OCI-LY7 (cell line): ENCODE measurements at places on chromosomes 6 and 20.

GRCh38 chr20:40322941-40323340, 366.1 kb downstream of the MAFB start:
- DNase-seq = no peak

DNA sequence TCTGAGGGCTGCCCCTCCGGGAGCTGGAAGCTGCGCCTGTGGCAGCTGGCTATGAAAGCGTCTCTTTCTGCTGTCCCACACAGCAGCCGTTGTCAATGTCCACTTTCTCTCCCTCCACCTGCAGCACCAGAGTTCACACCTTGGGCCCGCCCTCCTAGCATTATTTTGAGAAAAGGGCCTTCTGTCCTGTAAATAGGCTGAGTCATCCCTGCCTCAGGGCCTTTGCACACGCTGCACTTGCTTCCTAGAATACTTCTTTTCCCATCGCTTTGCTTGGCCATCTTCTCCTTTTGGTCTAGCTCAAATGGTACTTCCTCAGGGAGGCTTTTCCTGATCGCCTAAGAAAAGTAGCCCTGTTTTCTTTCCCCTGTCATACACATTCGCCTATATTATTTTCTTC, 69.3 kb upstream of the ZNFX1 start:
- no peak for DNase-seq

DNA sequence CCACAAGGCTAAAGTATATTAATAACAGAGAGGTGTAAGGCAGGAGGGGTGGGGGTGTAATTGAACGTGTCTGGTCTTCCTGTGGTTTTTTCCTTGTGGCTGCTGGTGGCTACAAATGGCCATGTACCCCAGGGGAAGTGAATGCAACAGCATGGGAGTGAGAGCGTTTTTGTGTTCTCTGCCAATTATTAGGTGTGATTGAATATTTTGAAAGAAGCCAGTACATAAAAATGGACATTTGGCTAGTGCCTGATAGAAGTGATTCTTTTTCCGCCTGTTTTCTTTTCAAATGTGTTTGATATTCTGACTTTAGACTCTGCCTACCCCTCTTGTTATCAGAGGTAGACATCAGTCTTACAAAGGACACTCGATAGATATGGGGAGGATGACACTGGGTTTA, 141.3 kb downstream of the PRL start:
- DNase-seq = no peak

GRCh38 chr6:144248476-144249301, 36.4 kb upstream of the UTRN start:
- no peak for DNase-seq

- no peak for DNase-seq
These were observed 241.4 kb downstream of the DOK5 start for GRCh38 chr20:54716790-54717189.

DNA sequence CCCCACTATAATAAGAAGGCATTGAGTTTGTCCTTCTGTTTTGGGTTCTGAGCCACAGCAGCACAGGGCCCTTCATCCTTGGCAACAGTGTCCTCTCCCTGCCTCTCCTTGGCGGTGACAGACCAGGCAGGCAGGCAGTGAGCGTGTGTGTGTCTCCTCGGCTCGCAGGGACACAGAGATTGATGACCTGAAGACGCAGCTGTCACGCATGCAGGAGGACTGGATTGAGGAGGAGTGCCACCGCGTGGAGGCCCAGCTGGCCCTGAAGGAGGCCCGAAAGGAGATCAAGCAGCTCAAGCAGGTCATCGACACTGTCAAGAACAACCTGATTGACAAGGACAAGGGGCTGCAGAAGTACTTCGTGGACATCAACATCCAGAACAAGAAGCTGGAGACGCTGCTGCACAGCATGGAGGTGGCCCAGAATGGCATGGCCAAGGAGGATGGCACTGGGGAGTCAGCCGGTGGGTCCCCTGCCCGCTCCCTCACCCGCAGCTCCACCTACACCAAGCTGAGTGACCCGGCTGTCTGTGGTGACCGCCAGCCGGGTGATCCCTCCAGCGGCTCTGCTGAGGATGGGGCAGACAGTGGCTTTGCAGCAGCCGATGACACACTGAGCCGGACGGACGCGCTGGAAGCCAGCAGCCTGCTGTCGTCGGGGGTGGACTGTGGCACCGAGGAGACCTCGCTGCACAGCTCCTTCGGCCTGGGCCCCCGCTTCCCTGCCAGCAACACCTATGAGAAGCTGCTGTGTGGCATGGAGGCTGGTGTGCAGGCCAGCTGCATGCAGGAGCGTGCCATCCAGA, 24.0 kb downstream of the SDCBP2 start:
- no peak for DNase-seq

DNA sequence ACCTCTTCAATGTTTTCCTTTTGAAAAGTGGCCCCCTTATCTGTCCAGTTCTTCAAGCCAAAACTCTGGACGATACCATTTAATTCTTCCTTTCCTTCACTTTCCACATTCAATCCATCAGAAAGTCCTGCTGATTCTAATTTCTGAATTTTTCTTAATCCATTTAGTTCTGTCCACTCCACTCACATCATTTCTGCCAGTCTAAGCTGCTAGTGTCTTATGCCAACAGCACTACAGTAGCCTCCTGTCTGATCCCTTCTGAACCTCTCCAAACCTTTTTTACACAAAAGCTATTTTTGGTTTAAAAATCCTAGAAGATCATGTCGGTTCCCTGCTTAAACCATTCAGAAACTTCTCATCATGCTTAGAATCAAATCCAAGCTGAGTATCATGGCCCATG, 24.5 kb upstream of the SNAP25 start:
- DNase-seq = no peak

DNA sequence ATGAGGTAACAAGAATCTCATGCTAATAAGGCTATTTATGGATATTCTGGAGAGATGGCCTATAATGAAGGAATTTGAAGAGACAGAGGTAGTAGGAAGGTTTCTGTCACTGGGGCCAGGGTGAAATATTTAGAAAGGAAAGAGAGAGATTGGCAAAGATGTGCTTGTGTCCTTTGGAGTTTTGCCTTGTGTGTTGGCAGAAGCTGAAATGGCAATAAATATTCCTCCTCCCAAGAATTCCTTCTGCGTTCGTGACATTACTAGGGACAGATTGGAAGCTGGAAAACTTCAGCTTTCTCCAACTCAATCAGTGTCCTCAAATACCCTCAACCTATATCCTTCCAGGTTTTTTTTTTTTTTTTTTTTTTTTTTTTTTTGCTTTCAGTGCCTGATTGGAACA, 6.3 kb downstream of the SAMD5 start:
- DNase-seq = no peak

DNA sequence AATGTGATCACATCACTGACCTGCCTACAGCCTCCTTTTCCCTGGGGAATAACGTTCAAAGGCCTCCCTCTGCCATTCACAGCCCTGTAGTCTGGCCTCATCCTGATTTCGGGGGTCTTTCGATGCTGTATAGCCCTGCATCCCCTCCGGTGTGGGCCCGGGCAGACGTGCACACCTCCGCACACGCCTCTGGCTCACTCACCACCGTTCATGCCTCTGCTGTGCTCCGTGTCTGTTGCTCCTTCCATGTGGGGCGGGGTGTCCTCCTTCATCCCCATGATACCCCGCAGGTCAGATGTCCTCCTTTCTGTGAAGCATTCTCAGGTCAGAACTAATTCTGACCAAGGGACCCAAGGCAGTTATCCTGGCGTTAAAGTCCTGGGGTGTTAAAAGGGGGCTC, 13.8 kb upstream of the RBM38 start:
- no peak for DNase-seq

DNA sequence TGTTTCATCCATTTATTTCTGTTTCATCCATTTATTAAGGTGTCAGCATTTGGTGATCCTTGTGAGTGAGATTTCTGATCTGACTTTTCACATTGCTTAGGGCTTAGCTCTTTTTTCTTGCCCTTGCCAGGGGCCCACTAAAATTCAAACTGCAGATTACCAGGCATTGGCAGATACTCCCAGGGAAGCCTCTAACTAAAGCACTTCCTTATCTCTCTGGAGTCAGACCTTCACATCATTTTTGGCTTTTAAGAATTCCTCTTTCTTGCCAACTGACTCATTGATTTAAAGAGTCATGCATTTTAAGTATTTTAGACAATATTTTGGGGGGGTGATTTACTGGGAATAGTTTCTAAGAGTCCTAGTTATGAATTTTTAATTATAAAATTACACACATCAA, 2.6 kb upstream of the WFDC8 start:
- DNase-seq = no peak

DNA sequence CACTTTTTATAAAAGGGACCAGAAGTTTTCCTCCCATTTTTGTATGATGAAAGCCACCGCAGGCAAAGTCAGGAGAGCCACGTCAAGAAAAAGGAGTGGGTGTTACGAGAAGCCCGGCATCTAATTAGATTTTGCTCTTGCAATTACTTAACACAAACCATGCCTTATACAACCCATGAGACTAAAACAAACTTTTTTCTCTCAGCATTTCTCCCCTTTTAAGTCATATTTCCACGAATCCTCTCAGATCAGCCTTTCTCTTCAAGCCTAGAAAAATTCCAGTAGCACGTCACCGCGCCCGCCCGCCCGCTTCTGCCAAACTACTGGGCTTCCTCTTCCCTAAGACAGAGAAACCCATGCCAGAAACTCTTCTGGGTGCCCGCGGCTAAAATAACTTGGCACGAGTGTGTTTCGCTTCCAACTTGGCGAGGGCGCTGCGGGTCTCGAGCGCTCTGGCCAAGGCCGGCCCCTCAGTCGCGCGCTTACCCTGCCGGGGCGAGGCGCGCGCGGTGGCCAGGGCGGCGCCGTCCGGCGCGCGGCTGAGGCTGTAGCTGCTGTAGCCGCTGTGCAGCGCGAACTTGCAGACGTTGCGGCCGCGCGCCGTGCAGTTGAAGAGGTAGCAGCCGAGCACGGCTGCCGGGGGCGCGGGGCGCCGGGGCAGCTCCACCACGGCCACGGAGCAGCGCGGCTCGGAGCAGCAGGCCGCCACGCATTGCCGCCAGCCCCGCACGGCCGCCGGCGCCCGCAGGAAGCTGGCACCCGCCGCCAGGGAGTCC, 1.0 kb downstream of the LRP11 start:
- peak; percentile 52 for DNase-seq

DNA sequence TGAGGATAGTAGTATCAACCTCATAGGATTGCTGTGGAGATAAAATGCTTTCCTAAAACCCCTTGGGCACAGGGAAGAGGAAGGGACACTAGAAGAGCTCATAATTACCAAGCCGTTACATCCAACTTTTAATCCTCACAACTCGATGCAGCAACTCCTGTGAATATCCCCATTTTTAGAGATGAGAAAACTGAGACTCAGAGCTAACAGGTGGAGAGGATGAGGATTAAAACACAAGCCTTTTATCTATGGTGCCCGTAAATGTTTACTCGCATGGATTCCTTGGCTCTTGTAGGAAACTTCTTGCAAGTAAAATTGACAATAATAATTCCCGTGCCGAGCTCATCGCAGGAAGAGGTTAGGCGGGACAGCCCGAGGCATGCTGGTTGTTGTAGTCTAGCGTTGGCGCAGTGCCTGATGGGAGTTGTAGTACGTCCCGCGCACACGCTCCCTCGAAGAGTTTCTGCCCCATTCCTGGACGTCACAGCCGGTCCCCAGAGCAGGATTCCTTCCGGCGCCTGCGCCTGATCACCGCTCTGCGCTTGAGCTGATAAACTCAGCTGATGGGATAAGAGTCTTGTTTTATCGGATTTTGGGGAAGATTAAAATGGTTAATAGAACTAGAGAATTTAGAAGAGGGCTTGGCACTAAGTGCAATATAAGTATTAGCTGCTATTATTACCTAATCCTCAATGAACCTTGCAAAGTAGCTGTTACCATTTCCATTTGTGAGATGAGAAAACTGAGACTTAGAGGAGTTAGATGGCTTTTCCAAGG, 2.8 kb upstream of the UBE2V1 start:
- DNase-seq = peak; percentile 93

- no peak for DNase-seq
These were observed 12.9 kb downstream of the CCDC170 start for GRCh38 chr6:151506761-151507160.

DNA sequence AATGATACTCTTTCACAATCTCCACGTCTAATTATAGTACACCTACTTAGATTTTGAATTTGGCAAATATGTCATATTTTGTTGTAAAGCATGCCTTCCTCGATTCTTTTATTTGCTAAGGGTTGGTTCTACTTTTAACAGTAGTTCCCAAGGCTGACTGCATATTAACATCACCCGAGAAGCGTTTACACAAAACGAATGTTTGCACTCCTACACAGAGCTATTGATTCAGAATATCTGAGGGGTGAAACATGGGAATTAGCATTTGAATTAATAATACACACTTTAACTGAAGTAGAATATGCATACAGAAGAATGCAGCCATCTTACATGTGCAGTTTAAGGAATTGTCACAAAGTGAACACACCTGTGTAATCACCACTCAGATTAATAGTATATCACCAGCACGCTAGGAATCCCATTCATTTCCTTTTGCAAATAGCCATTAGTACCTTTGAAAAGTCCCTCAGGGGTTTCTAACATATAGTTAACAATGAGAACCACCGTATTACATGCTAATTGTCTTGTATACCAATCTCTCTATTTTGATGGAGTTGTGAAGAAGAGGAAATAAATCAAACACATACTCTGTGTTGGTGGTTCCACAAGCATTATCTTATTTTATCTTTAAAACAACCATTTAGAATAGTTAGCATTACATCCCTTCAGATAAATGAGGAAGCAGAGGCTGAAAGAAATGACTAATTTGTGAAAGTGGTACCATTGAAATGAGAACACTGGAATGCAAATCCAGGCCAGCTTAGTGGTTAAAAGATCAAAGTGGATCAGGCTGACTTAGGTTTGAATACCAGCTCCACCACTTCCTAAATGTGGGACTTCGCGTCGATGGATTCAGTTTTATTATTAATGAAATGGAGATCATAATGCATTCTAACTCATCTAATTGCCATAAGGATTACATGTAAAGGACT, 317.6 kb downstream of the HDGFL1 start:
- no peak for DNase-seq

GRCh38 chr20:25058051-25058846, at the start of gene ACSS1:
ACSS1 (minus strand) TSS chr20:25058139; CDS start chr20:25058102, 37 bp downstream.
- peak; percentile 70 for DNase-seq

DNA sequence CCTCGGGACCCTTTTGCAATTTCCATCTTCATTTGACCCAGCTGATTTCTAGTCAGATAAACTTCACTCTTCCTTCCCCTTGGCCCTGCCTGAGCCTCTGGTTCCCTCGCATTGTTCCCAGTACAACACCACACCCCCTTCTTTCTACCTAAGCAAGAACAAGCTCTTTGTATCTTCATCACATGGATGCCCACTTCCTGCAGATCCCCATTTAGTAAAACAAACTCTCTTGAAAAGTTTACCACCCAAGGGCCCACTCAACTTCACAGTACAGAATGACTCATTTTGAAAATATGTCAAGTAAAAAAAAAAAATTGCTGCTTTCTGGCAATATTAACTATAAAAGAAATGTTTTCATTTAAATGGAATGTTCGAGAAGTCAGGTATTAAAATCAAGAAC, 5.2 kb downstream of the FAXC start:
- DNase-seq = no peak

- no peak for DNase-seq
These were observed 14.9 kb upstream of the CCN5 start for GRCh38 chr20:44700306-44700705.
